ENCODE measurements at places on chromosomes 1 and 21.

- peak; percentile 63 for DNase-seq
Measured at GRCh38 chr1:165387505-165387904, 31.0 kb upstream of the LMX1A start.

DNA sequence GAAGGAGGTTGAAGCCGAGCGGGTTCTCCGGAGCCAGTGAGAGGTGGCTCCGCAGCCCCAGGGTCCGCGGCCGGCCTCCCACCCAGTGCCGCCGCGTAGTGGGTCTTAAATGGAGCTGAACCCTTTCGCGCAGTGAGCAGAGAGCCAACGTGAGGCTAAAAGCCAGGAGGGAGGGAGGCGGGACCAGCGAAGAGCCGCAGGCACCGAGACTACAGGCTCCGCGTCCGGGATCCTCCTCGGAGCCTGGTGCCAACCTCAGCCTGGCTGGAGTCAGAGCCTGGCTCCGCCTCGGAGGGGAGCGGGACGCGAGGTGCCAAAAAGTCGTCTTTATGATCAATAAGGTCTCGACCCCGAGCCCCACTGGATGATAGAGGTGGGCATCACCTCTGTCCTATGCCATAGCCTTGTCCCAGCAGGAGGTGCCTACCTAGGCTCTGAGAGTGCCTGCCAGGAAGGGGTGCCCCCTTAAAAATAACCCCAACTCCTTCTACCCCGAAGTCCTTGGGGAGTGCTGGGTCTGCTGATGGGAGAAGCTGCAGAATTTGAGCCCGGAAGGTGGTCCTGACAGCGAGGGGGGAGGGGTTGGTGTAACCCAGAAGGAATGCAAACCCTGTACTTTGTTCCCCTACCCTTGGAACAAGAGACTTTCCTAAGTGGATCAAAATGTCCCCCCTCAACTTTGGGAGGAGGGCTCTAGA is 1.6 kb downstream of the IGSF21 start:
- DNase-seq = peak; percentile 24

- DNase-seq = no peak
Measured at GRCh38 chr1:21342961-21343838, 52.9 kb upstream of the ECE1 start.

GRCh38 chr1:52348704-52349300 is 17.2 kb downstream of the CC2D1B start:
- DNase-seq = peak; percentile 48

- peak; percentile 38 for DNase-seq
Measured at GRCh38 chr1:26915204-26915842, 1.5 kb upstream of the NR0B2 start.

- peak; percentile 44 for DNase-seq
Measured at GRCh38 chr1:64240206-64240605, 36.8 kb downstream of the UBE2U start.

GRCh38 chr1:235270625-235271024 is 57.4 kb downstream of the ARID4B start:
- peak; percentile 81 for DNase-seq

- DNase-seq = peak; percentile 33
Measured at GRCh38 chr1:154760469-154760933, 109.6 kb downstream of the KCNN3 start.

- peak; percentile 49 for DNase-seq
Measured at GRCh38 chr1:40530735-40531380, 579 bp upstream of the ZNF684 start.
